ENCODE measurements at places on chromosomes 2 and 18.

- DNase-seq = no peak
Observed at GRCh38 chr2:55869637-55870325, 53.8 kb downstream of the EFEMP1 start.

GRCh38 chr2:121333834-121334558, 49.0 kb upstream of the TFCP2L1 start:
- DNase-seq = no peak

- no peak for DNase-seq
Observed at GRCh38 chr2:189056200-189057106, 82.3 kb downstream of the COL3A1 start.

DNA sequence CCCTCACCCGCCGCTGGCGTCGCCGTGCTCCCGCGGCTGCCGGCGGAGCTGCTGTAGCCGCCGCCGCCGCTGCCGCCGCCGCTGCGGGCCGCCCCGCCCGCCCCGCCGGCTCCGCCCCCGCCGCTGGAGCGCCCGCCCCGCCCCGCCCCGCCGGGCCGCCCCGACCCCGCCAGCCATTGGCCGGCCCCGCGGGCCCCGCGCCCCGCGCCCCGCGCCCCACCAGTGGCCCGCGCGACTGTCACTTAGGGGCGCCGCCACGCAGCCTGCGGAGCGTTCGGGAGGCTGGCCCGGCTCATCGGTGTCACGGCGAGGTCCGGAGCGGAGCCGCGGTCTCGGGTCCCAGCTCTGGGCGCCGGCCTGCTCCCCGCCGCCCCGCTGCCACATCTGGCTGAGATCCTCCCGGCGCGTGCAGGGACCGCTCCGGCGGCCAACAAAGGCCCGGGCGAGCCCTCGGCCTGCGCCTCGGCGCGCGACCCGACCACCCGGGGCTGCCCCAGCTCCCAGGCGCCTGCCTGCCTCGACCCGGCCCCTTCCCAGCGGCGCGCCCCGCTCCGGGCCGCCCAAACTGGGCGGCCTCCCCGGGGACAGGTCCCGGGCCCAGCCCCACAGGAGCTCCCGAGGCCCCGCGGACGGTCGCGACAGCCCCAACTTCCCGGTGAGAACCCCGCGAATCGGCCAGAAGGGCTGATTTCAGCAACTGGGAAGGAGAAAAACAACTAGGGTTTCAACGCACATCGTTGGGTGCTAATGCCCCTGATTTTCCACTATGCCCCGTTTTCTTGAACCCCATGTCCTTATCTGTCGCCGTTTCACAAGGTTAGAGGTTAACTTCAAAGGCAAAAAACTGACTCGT, at the start of gene MGAT4A:
Gene MGAT4A (minus strand): TSS at position 92 of the 853 bp plus-strand sequence. CDS start 4,800 bp downstream, outside the sequence.
- DNase-seq = no peak

GRCh38 chr2:66433945-66434678, 813 bp upstream of the MEIS1 start:
- DNase-seq = no peak
